Adrenal gland (tissue), 19 donors: ENCODE measurements at places on chromosomes 13 and 19.

GRCh38 chr13:25421612-25422011, 49.8 kb downstream of the ATP8A2 start:
- DNase-seq = no peak

DNA sequence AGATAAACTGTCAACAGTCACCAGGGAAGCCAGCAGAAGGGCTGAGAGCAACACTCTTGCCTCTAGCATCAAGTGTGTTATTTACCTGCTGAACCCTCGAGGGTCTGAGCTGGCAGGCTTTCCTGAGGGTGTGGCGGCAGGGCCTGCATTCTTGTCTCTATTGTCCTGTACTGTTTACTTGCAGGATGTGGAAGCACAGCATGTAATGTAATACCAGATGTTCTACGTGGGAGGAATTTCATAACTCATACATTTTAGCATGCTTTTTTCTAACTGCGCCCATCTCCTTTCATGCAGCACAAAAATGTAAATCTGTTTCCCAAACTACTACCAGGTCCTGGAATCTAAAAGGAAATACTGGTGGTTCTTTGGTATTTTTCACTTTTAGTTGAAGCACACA, 153.1 kb downstream of the RGCC start:
- DNase-seq = no peak

DNA sequence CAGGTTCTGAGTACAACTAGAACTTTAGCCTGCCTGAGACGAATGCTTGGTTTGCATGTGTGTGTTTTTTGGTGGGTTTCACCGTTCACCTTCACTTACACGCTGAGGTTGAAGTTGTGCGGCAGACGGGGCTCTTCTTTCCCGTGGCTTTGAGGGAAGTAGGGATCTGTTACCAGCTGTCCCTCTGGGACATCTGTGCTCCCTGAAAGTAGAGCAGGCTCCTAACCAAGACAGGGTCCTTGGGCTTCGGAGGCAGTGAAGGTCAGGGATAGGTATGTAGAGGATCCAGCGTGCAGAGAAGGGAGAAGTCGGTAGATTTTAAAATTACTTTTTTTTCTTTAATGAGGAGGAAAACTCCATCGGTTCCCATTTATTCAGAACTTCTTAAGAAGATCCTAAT, 48.7 kb downstream of the ZNF536 start:
- no peak for DNase-seq

GRCh38 chr13:30900436-30900835, 5.6 kb upstream of the MEDAG start:
- no peak for DNase-seq

DNA sequence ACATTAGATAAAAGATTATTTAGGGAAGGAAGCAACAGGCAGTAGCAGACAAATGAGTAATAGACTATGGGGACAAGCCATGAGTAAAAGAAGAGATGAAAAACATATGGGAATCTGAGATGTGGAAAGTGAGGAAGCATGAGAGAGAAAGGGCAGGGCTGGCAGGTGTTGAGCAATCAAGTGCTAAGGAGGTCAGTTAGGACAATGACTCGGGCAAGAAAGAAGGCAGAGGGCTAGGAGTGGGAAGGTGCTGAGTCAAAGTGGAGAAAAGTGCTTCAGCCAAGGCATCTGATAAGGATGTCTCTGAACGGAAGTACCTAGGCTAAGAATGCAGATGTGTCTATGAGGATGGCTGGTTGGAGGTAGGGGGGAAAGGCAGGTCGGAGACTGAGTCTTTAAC, 291.9 kb upstream of the HTR2A start:
- no peak for DNase-seq

DNA sequence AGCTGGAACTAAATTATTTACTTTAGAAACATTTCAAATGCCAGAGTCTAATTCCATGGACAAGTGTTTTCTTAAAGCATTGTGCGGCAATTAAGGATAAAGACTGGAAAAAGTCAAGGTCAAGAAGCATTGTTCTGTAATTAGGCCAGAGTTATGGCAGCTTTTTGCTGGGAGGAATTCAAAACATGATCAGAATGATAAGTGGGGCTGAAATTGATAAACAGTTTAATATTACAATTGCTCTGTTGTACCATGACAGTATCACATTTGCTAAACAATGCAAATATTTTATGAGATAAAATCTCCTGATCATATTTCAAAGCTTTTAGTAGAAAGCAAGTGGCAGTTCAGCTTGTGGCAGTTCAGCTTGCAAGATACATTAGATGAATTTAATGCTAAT, 513.7 kb downstream of the GPC6 start:
- DNase-seq = no peak

DNA sequence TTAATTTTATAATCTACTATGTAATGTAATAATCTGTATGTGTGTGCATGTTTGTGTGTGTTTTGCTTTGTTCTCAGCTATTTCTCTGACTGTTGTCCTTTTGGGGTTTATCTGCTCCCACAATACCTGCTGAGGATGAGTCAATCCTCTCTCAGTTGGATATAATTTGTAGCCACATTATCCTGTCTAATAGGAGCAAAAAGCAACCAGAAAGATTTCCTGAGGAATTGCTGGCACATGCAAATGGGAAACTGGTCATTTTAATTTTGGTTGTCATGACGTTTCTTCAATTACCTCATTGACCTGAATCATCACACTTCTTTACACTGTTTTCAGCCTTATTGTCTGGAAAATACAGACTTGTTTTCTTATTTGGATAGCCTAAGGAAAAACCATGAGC, 488.4 kb downstream of the KLF5 start:
- DNase-seq = no peak

- no peak for DNase-seq
Measured at GRCh38 chr13:40292108-40292507, 374.3 kb downstream of the FOXO1 start.

DNA sequence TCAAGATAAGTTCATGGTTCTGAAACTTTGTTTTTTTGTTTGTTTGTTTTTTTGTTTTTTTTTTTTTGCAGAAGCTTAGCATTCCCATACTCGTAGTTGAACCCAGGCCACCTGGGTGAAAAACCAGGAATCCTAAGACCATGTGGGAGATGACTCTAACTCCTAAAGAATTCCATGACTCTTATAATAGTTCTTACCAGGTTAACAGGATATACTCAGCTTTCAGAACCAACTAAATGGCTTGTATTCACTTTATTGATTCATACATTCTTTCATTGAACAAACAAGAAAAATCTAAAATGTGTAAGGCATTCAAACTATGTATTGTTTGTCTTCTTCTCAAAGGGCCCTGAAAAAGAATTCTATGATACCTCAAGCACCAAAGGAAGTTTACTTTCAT, 40.5 kb upstream of the KLF5 start:
- DNase-seq = no peak
